ENCODE measurements at places on chromosomes 7 and 10.

- DNase-seq, result no peak
Measured at GRCh38 chr7:5870311-5870710, 10.3 kb upstream of the OCM start.

DNA sequence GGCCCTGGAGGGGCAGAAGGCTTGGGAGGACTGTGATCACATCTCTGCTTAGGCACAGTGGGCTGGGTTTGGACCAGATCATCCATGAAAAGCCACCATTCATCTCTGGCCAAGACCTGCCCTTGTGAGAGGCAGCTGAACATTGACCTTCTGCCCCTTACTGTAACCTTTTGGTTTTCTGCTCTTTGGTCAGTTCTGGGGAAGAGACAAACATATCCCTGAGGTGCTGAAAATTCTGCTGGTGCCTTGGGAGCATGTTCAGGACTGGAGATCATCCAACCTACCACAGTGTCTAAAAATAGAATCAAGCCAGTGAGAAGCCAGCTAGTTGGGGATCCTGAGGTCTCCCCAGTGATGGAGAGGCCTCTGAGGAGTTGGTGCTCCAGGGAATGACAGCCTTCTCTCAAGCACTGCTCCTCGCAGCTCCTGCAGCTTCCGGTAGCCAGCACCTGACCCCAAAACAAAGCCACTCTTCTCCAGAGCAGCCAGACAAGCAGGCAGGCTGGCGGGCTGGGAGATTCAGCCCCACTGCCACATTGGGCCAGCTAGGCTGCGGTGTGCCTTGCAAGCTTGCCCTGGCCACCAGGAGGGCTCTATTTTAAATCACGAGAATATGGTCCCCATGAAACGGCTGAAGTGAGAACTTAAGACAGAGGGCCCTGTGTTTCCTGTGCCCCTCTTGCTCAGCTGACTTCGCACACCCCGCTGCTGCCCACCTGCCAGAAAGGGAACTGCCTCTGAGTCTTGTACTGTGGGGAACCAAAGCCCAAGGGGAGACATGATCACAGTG, 37.8 kb upstream of the UBE2H start:
- no peak for DNase-seq

DNA sequence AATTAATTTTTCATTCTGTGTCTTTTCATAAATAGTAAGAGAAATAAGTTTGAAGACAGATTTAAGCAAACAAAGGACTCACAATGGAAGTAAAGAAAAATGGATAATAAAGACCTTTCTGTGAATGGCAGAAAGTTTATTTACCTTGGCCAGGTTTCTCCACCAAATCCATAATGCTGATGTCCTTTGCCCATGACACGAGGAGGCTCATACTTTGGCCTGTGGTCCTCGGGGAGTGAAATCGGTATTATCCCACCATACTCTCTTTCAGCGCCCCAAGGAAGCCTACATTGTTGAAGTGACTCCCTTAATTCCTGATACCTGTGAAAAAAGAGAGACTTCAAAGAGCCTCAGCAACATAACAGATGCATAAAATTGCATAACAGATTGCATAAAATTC, 43.1 kb upstream of the CYCS start:
- DNase-seq, result no peak

DNA sequence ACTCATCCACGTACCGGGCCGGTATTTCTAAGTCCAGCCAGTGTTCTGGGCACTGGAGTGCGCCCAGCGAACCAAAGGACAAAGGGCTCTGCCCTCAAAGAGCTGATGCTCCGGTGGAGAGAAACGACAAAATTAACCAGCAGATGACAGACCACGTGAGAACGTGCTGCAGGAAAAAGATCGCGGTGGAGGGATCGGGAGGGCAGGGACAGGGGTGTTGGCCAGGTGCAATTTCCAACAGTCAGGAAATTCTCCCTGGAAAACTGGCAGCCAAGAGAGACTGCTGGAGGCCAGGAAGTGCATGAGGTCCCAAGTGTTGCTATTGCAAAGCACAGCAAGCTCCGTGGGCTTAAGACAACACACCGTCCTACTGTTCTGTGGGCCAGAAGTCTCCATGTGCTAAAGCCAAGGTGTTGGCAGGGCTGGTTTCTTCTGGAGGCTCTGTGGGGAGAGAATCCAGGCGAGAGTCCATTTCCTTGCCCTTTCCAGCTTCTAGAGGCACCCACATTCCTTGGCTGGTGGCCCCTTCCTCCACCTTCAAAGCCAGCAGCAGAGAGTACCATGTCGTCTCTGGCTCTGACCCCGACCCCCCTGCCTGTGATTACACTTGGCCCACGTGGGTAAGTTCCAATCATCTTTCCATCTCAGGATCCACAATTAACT, 21.3 kb upstream of the AMZ1 start:
- DNase-seq, result no peak

DNA sequence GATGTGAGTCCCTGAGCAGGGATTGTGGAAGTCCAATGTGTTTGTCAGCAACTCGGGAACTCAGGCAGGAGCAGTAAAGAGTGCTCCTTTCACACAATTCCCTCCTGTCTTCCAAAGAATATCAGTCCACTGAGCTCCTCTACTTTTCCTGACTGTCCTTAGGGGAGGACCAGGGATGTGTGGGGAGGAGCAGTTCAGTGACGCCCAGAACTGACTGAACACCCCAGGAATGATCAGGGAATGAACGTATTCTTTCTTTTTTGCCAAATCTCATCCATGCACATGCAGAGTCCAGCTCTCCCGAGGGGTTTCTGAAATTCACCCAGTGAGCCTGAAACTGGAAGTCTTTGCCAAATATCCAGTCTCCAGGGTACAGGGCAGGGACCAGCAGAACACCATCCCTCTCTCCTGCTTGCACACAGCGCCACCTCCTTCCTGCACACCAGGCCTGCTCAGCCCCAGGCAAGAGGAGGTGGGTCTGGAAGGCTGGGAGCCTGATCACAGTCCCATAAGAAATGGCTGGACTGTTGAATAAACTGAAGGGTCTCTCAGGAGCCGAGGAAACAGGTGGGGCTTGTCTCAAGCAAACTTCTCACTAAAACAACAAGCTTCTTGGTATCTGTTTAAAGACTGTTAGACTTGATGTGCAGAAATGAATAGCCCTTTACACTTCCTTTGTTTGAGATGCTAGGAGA, 294.7 kb downstream of the C7orf25 start:
- no peak for DNase-seq

DNA sequence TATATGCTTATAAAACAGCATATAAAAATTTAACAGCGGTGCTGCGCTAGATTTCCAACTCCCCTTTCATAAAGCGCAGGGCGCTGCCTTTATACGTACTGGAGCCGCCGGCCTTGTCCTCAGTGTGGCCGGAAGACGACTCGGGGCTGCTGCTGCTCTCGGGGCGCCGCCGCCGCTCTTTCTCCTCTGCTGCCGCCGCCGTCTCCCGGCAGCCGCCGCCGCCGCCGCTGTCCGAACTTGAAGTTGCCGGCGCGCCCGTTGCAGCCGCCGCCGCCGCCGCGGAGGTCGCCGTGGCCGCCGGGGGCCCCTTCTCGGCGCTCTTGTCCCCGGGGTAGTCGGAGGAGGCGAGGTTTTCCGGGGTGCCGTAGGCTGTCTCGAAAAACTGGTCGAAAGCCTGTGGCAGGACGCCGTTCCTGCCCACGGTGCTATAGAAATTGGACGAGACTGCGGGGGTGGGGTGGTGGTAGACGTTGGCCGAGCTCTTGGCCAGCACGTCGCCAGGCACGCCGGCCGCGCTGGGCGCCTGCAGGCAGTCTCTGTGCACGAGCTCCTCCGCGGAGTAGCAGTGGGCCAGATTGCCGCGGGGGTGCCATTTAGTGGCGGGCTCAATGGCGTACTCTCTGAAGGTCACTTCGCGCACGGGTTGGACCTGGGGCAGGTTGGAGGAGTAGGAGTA, 557 bp downstream of the HOXA11 start:
- DNase-seq, result no peak

DNA sequence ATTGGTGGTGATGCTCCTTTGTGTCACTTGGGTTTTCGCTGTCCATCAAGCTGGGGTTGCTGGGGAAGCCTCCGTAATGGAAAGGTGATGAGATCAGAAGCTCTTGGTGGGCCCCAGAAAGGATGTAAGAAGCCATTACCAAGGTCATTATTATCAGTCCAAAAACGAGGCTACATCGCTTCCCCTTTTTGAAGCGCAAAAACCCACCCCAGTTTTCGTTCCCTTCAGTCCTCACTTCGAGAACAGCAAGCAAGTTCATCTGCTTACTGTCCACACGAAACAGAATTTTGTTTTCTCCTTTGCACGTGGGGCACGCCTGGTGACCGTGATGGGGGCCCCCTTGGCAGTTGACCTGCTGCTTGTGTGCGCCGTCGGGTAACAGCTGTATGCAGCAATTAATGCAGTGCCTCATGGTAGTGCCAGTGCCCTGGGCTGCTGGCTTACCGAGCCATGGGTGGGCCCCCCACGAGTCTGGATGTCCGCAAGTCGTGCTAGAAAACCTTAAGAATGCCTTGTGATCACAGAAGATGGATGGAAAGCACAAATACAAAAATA, 47.5 kb downstream of the CHST15 start:
- no peak for DNase-seq

Measured in T-helper 9 cell (primary cell).